Endothelial cell of umbilical vein (primary cell): ENCODE measurements at places on chromosomes 7 and 10. TPM values are rescaled to one million over a fixed set of nuclear protein-coding genes. Genes with fewer than 3 reads are reported as not detected.

GRCh38 chr10:117646718-117647117, 104.2 kb downstream of the EMX2 start:
- DNase-seq, result no peak
- H3K4me1 ChIP-seq, result no peaks in the 10 kb centered on the region
- H3K27me3 ChIP-seq, result no peaks in the 10 kb centered on the region
- no peak overlapping the region for H3K4me3 ChIP-seq
- no peaks in the 10 kb centered on the region for H3K36me3 ChIP-seq

DNA sequence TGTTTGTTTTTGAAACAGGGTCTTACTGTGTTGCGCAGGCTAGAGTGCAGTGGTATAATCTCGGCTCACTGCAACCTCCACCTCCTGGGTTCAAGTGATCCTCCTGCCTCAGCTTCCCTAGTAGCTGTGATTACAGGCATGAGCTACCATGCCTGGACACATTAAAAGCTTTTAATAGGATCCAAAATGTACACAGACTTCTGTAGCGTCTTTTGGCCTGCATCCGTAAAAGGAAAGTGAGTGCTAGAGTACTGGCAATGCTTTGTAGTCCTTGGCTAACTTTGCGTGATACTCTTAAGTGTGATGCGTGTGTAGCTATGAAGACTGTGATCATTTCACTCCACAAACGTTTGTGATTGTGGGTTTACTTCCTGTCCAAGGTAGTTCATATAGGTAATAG, 13.3 kb downstream of the ZRANB1 start:
- no peaks in the 10 kb centered on the region for H3K27me3 ChIP-seq
- no peak overlapping the region for H3K27ac ChIP-seq

GRCh38 chr7:36198854-36199266, 45.8 kb downstream of the EEPD1 start:
- no peak overlapping the region for H3K27ac ChIP-seq
- no peak for DNase-seq
- H3K4me1 ChIP-seq, result no peaks in the 10 kb centered on the region
- H3K27me3 ChIP-seq, result peaks cover 4% of the 10 kb centered on the region
- H3K4me3 ChIP-seq, result no peak overlapping the region

DNA sequence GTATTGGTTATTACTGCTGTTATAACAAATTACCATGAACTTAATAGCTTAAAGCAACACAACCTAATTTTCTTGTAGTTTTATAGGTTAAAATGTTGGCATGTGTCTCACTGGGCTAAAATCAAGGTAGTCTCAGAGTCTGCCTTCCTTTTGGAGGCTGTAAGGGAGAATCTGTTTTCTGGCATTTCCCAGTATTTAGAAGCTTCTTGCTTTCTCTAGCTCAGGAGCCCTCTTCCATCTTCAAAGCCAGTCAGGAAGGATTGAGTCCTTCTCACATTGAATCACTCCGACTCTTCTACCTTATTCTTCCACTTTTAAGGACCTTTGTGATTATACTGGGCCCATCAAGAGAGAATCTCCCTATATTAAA, 156.2 kb downstream of the MBL2 start:
- no peak for DNase-seq
- no peak overlapping the region for H3K4me3 ChIP-seq
- no peak overlapping the region for H3K27ac ChIP-seq
- H3K4me1 ChIP-seq, result no peaks in the 10 kb centered on the region
- no peaks in the 10 kb centered on the region for H3K36me3 ChIP-seq

DNA sequence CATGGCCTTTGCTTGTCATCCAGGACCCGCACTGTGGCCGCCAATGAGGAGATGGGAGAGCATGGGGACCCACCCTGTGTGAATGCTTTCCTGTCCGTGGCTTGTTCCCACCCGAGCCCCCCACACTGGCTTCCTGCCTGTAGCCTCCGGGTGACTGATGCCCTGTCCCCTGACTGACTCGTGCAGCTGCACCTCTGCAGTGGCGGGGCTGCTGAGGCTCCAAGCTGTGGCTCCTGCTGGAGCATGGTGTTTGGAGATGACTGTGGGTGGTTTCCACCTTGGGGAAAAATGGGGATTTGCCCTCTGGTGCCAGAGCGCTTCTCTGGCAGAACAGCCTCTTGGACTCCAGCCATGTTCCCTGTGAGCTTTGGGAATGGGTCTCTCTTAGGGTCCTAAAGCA, 2.1 kb downstream of the CAMK1D start:
- no peaks in the 10 kb centered on the region for H3K36me3 ChIP-seq
- peaks cover 14% of the 10 kb centered on the region for H3K27me3 ChIP-seq
- H3K4me1 ChIP-seq, result peaks cover 6% of the 10 kb centered on the region
- no peak overlapping the region for H3K4me3 ChIP-seq

DNA sequence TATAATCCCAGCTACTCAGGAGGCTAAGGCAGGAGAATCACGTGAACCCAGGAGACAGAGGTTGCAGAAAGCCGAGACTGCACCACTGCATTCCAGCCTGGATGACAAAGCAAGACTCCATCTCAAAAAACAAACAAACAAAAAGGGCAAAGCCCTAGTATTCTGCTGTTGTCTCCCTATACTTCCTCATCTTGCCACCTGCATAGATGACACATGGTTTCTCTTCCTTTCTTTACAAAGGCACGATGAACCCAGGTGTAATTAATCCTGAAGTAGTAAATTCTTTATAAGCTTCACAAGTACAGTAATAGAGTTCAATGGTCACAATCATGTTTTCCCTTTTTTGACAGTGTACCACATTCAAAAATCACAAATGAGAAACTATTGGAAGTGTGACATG, 9.8 kb upstream of the ZNF727 start:
- H3K4me3 ChIP-seq, result no peak overlapping the region
- no peaks in the 10 kb centered on the region for H3K27me3 ChIP-seq
- no peak overlapping the region for H3K27ac ChIP-seq

DNA sequence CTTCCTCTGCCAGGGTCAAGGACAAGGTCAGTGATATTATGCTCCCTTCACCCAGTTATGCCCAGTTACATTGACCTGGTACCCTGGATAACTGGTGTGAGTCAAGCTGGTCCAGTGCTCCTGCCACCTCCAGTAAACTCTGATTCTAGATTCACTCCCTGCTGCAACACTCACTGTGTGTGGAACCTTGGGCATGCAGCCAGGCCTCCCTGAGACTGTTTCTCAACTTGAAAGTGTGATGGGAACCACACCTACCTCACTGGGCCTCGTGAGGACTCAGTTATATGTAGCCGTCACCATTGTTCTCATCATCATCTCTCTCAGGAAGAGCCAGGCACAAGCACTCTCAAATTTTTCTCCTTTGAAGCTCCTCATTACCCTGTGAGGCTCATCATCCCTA, 935 bp upstream of the ZNF736 start:
- H3K4me1 ChIP-seq, result no peaks in the 10 kb centered on the region
- H3K27me3 ChIP-seq, result no peaks in the 10 kb centered on the region
- no peaks in the 10 kb centered on the region for H3K36me3 ChIP-seq
- no peak overlapping the region for H3K27ac ChIP-seq
- DNase-seq, result no peak
- H3K4me3 ChIP-seq, result no peak overlapping the region

GRCh38 chr7:152579070-152579469, 96.9 kb downstream of the XRCC2 start:
- no peaks in the 10 kb centered on the region for H3K27me3 ChIP-seq
- H3K27ac ChIP-seq, result no peak overlapping the region
- no peaks in the 10 kb centered on the region for H3K4me1 ChIP-seq
- H3K4me3 ChIP-seq, result no peak overlapping the region
- H3K36me3 ChIP-seq, result no peaks in the 10 kb centered on the region
- no peak for DNase-seq

GRCh38 chr7:117034851-117035464, 81.7 kb downstream of the ST7 start:
- H3K4me1 ChIP-seq, result peaks cover 19% of the 10 kb centered on the region
- no peaks in the 10 kb centered on the region for H3K36me3 ChIP-seq
- peak overlapping the region; percentile 46 for H3K27ac ChIP-seq
- DNase-seq, result peak; percentile 90

DNA sequence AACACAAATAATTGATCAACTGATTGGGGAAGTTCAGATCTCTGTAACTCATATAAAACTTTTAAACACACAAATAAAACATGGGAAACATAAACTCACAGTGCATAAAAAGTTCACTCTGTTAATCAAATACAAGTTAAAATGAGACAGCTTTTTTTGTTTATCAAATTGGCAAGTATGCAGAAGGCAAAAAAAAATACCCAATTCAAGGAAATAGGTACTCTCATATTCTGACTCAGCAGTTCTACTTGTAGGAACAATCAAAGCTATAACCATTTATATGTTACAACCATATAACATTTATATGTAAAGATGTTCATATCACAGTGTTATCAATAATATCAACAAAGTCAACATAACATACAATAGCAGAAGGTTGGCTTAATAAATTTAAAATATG, 102.0 kb downstream of the CNOT4 start:
- no peak overlapping the region for H3K27ac ChIP-seq
- peaks cover 9% of the 10 kb centered on the region for H3K4me1 ChIP-seq
- DNase-seq, result no peak
- H3K27me3 ChIP-seq, result no peaks in the 10 kb centered on the region

Gene NODAL
- not detected in 2 replicates for total RNA-seq

Gene ENTPD7
- total RNA-seq, result 18.5 and 20.6 TPM in 2 replicates

Gene IFIT1
- 0.39 and 0.75 TPM in 2 replicates for total RNA-seq

DNA sequence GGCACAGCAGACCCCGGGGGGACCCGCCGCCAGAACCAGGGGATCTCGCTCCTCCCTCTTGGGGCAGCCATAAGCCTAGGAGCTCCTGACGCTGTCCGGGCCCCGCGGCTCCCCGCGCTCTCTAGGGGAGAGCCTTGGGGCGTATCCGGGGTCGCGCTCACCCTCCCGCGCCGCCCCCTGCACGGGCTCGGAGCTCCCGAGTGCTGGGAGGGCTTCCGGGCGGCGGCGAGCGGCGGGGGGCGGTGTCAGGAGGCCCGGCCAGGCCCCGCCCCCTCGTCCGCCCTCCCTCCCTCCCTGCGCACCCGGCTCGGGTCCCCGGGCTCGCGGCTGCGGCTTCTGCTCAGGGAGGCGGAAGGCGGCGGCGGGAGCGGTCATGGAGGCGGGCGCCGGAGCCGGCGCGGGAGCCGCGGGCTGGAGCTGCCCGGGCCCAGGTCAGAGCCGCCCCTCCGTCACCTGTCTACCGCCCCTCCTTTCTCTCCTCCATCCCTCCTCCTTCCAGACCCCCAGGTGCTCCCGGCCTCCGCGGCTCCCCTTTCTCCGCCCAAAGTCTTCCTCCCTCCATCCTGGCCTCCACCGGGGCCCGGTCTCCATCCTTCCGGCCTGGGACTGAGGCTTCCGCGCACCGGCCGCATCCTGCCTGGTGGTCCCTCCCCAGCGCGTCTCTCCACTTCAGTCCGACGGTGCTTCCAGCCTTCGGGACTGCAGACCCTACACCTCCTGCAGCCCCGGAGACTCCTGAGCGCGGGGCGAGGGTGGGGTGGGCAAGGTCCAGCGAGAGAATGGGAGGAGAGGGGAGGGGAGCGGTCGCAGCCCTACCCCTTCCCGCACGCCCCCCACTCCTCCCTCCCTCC, at the start of gene CCDC136:
TSS of gene CCDC136 (plus strand) at position 848 of the 851 bp plus-strand sequence. CDS start 444 bp downstream, outside the sequence.
- DNase-seq, result peak; percentile 43
- peaks cover 4% of the 10 kb centered on the region for H3K4me1 ChIP-seq
- H3K27me3 ChIP-seq, result peaks cover 16% of the 10 kb centered on the region
- H3K36me3 ChIP-seq, result no peaks in the 10 kb centered on the region

Gene CPA1
- not detected in 2 replicates for total RNA-seq

Gene PRPF18
- total RNA-seq, result 21.0 and 23.1 TPM in 2 replicates

Gene BUB3
- total RNA-seq, result 178 and 193 TPM in 2 replicates

- no peaks in the 10 kb centered on the region for H3K27me3 ChIP-seq
- H3K27ac ChIP-seq, result no peak overlapping the region
- H3K36me3 ChIP-seq, result no peaks in the 10 kb centered on the region
- no peak for DNase-seq
- peaks cover 10% of the 10 kb centered on the region for H3K4me1 ChIP-seq
- no peak overlapping the region for H3K4me3 ChIP-seq
These were observed 91.5 kb downstream of the LYZL2 start for GRCh38 chr10:30538086-30538485.

Gene MEPCE
- total RNA-seq, result 37.1 and 45.8 TPM in 2 replicates

Gene CPEB3
- total RNA-seq, result 2.2 and 2.3 TPM in 2 replicates

DNA sequence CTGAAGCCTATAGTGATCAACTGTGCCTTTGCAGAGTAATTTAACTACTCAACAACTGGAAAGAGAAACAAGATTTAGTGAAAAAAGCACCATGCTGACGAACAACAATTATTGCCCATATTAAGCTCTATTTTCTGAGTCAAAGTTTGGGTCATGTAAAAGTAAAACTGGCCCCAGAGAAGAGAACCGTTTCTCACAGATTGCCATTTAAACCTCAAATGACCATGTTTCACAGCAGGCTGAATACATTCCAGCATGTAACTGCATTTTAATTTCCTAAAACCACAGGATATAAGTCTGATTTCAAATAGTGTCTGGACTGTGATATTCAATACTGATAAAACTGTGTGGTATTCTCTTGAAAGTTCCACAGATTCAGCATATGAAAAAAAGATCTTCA, 140.7 kb downstream of the ATE1 start:
- no peak overlapping the region for H3K27ac ChIP-seq
- DNase-seq, result no peak

Gene GALNT17
- not detected in 2 replicates for total RNA-seq

Gene MEOX2
- 45.1 and 47.8 TPM in 2 replicates for total RNA-seq

Gene CRTAC1
- 0.72 and 3.0 TPM in 2 replicates for total RNA-seq

- no peak overlapping the region for H3K27ac ChIP-seq
- H3K4me3 ChIP-seq, result no peak overlapping the region
- DNase-seq, result no peak
- H3K27me3 ChIP-seq, result peaks cover 5% of the 10 kb centered on the region
These were observed 28.0 kb upstream of the CPN1 start for GRCh38 chr10:100109670-100110069.

Gene GPR37
- 2.1 and 2.2 TPM in 2 replicates for total RNA-seq

Gene ZNF365
- total RNA-seq, result 2.9 and 5.5 TPM in 2 replicates

- H3K27me3 ChIP-seq, result no peaks in the 10 kb centered on the region
- no peak overlapping the region for H3K27ac ChIP-seq
- DNase-seq, result no peak
- H3K36me3 ChIP-seq, result no peaks in the 10 kb centered on the region
- H3K4me1 ChIP-seq, result no peaks in the 10 kb centered on the region
These were observed 229.9 kb downstream of the CXCL12 start for GRCh38 chr10:44154956-44155355.

Gene SDK1
- 2.4 and 3.9 TPM in 2 replicates for total RNA-seq

- H3K4me1 ChIP-seq, result peaks cover 10% of the 10 kb centered on the region
- no peaks in the 10 kb centered on the region for H3K36me3 ChIP-seq
- no peak overlapping the region for H3K4me3 ChIP-seq
- DNase-seq, result peak; percentile 31
- H3K27ac ChIP-seq, result no peak overlapping the region
These were observed 657 bp upstream of the TMEM178B start for GRCh38 chr7:141073173-141073640.

- no peak overlapping the region for H3K4me3 ChIP-seq
- peaks cover 8% of the 10 kb centered on the region for H3K36me3 ChIP-seq
- DNase-seq, result peak; percentile 54
These were observed 103.6 kb downstream of the BTAF1 start for GRCh38 chr10:92027141-92027540.
